ENCODE measurements at places on chromosomes 3 and 15.

DNA sequence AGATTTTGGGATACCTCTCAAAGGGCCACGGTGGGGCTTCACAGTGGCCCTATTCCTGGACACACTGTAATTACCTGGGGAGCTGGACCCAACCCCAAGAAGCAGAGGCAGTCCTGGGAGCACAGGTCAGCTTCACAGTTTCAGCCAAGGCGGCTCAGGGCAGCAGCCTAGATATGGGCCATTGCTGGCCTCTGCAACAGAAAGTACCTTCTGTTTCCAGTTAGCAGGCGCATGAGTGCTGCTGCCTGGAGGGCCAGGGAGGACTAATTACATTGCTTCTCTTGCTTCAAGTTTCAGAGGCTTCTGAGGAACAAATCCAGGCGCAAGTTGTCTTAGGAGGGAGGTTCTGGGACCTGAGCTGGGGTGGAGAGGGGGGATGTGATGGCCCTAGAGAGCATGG is 13.5 kb upstream of the DUSP7 start:
- DNase-seq, result no peak

GRCh38 chr3:79085171-79085570 is 682.6 kb downstream of the ROBO1 start:
- DNase-seq, result no peak

GRCh38 chr3:177157492-177157891 is 39.8 kb downstream of the TBL1XR1 start:
- no peak for DNase-seq

GRCh38 chr15:29126208-29126536 is 143.4 kb downstream of the NSMCE3 start:
- DNase-seq, result no peak

GRCh38 chr3:191740712-191741111 is 279.7 kb downstream of the PYDC2 start:
- DNase-seq, result no peak

DNA sequence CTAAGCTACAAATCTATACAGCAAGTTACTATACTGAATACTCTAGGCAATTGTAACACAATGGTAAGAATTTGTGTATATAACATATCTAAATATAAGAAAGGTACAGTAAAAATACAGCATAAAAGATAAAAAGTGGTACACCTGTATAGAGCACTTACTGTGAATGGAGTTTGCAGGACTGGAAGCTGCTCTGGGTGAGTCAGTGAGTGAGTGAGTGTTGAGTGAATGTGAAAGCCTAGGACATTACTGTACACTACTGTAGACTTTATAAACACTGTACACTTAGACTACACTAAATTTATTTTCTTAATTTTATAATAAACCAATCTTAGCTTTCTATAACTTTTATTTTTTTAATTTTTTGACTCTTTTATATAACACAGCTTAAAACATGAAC is 123.1 kb downstream of the ZMAT3 start:
- DNase-seq, result no peak
